ENCODE measurements at places on chromosomes 1 and 21.

DNA sequence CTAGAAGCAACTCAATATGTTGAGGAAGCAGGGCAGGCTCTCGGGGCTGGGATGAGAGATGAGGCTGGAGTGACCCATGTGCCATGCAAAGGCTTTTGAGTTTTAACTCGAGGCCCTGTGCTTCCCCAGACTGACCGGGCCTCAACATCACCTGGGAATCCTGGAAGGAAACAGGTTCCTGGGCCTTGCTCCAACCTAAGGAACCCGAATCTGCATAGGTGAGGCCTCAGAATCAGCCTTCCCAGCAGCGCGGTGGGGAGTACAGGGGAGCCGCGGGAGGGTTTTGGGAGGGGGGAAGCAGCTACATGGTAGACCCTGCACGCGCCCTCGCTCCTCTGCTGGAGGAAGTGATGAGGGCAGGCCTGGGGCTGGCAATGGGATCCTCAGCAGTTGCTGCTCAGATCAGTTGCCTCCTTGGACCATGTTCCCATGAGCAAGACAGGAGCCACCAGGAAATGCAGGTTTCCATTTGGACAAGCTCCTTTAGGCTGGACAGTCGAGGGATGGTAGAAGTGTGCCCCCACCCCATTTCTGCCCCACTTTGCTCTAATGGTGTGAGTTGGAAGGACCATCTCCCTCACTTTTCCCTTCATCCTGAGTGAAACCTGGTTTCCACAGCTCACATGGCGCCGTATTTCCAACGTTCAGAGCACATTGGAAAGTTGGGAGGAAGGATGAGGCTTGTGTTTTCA is 4.5 kb upstream of the KIAA1614 start:
- DNase-seq, result no peak

DNA sequence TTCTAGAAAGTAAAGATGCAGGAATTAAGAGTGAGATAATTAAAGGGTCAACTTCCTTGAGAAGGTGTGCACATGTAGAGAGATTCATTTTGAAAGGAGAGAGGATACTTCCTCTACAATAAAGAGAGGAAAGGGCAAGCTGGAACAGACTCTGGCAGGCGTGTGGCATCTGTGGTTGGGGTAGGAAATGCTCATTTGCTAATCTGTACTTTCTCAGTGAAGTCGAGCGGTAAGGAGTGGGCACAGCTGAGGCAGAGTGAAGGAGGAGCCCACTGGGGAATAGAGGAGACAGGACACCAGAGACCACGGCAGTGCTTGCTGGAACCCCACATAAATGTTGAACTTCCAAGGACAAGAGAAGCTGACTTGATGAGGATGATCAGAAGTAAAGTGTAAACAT is 49.1 kb downstream of the PCSK9 start:
- DNase-seq, result no peak

DNA sequence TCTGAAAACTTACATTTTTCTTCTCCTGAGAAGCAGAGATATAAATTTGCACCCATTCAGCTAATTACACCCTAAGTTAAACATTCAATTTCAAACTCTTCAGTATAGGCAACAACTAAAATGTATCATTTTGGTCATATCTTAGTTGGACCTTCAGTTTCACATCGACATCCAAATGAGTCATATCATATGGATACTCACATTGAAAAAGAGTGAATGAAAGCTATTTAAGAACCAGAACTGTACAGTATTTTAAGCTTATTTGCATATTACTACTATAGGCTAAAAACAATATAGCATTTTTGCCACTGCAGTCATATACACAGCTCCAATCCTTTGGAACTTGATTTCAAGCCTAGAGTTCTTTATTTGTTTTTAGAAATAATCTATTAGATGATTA is 33.6 kb downstream of the USP25 start:
- DNase-seq, result no peak

- no peak for DNase-seq
Measured at GRCh38 chr1:40628903-40629292, 36.6 kb downstream of the RIMS3 start.

GRCh38 chr1:54105080-54105479 is 47.7 kb downstream of the CDCP2 start:
- DNase-seq, result no peak

DNA sequence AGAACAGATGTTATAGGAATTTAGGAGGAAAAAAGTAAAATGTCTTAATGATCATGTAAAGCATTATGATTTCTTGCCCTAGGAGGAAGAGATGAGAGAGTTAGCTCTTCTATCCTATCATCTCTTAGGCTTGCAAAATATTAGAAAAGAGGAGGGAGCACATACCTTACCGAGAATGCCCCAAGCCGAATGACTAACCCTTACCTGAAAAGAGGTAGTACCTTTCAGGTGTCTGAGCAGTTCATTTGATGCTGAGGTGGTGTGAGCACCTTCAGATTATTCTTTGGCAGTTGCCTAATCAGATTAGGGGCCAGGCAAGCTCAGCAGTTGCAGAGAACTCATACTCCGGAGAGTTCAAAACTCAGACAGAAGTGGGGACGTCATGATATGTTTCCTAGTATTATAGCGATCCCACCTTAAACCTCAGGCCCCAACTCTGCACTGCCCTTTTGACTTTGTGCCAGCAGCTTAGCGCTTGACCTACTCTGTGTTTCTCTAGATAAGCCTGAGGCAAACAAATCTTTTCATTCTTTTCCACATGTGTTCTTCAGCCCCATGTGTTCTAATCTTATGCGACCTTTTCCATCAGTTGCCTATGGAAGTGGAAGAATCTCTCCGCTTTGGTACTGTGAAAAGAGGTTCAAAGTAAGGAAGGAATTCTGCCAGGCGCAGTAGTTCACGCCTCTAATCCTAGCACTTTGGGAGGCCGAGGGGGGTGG is 52.5 kb downstream of the ATP2B4 start:
- DNase-seq, result no peak

GRCh38 chr1:59604191-59604590 is 210.6 kb upstream of the HOOK1 start:
- DNase-seq, result no peak

DNA sequence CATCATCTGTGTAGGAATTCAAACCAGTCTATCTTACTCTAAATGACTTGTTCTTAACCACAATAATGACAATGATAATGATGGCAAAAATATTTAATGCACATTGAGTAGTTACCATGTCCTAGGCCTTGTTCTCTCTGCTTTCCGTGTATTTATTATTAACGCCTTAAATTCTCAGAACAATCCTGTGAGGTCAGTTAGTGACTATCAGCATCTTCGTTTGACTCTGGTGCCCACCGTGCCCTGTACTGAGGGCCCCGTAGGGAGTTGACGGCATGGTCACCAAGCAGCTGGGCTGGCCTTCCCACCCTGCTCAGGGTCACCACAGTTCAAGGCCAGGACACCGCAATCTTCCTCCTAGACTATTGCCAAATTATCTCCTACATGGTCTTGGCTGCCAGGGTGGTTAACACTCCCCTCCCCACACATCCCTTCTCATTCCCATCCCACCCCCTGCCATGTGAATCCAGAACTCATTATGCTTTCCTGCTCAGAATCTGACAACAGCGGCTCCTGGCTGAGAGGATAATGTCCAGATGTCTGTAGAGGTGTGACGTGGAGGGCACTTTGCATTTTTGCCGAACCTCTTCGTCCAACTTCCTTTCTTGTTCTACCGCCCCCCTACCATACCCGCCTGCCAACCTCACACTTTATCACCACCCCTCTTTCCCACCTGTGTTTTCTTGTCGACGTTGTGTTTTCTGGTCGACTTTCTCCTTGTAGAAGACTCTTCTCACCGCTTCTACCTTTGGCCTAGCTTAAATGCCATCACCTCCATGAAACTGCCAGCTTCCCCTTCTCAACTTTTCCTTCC is 33.4 kb downstream of the IGFN1 start:
- DNase-seq, result no peak

DNA sequence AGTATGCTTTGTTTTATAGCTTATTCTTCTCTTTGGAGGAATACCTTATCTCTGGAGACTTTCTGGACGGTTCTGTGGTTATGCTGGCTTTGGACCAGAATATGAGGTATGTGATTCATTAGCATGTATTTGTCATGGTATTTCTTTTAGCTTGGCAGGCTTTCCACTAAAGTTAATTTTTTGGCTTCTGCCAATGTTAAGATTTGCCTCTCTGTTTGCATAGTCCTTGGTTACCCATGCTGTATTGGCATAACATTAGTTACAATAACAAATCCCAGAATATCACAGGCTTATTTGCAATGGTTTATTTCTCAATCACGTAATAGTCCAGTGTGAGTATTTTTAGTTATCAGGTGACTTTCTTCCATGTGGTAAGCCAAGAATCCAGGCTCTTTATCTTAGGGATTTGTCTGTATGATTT is 9.7 kb downstream of the ZMPSTE24 start:
- DNase-seq, result no peak

DNA sequence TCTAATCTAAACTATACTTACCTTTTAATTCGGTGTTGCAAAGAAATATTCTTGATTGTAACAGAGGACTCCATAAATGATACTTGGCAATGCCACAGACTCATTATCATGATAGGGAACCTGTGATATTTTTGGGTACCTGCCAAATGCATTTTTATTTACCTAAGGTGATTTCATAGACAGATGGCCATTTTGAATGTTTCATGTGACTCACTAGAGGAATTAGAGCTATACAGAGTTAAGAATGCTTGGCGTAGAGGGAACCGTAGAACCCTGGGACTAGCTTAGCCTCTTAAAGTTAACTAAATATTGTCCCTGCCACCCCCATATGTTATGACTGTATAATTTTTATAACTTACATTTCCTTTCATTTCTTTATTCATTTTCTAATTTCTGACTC is 136.1 kb downstream of the DISP1 start:
- DNase-seq, result peak; percentile 79

GRCh38 chr1:180094705-180095295 is 59.9 kb upstream of the QSOX1 start:
- no peak for DNase-seq

- no peak for DNase-seq
Measured at GRCh38 chr1:241270016-241270415, 87.0 kb downstream of the RGS7 start.

DNA sequence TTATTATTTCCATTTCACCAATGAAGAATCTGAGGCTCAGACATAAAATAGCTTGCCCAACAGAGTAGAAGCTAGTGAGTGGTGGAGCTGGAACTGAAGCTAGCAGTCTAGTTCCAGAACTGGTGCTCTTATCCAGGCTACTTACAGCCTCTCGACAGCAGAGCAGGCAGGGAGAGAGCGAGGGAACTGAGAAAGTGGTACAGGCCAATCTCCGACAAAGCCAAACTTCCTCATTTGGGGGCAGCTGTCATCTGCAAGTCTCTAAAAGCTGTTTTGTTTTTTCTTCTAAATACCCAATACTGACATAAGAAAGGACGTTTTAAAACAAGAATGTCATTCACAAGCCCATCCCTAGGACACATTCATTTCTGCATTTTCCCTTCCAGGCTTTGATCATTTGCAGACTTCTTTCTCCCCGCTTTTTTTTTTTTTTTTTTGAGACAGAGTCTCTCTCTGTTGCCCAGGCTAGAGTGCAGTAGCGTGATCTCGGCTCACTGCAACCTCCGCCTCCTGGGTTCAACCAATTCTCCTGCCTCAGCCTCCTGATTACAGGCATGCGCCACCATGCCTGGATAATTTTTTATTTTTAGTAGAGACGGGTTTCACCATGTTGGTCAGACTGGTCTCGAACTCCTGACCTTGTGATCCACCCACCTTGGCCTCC is 20.0 kb downstream of the YIPF1 start:
- DNase-seq, result no peak

GRCh38 chr1:200453553-200453905 is 43.7 kb upstream of the ZNF281 start:
- DNase-seq, result no peak

DNA sequence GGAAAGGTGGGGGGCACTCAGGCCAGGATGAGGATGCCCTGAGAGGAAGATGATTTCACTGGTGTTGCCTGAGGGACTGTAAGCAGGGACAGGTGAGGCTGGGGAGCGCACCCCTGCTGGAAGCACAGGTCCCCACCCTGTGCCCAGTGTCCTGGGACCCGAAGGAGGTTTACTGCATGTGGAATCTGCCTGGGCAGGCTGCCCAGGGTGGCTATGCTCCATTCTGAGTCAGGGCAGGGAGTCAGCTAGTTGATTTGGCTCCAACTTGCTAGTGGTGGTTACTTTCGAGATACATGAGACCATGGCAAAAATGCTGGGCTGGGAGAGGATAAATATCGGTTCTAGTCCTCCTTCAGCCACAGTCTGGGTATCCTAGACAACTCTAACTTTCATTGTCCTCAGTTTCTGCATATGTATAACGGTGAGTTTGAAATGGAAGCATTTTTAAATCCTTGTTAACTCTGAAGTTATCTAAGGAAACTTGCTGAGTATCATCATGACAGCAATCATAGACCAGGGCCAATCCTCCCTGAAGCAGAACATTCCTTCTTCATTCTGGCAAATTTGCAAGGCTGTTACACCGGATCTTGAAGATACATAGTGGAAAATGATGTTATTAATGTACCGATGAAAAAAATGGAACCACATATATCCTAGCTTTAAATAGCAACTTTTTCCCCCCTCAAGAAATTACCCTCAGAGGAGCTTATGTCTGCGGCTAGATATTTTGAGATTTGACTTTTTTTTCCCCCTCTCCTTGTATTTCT is 7.7 kb downstream of the TLR5 start:
- no peak for DNase-seq

GRCh38 chr1:169326261-169326955 is 41.2 kb downstream of the NME7 start:
- DNase-seq, result no peak

GRCh38 chr1:166189126-166189525 is 22.3 kb upstream of the FAM78B start:
- DNase-seq, result no peak

GRCh38 chr1:89100412-89100811 is 25.5 kb downstream of the GBP2 start:
- DNase-seq, result no peak

DNA sequence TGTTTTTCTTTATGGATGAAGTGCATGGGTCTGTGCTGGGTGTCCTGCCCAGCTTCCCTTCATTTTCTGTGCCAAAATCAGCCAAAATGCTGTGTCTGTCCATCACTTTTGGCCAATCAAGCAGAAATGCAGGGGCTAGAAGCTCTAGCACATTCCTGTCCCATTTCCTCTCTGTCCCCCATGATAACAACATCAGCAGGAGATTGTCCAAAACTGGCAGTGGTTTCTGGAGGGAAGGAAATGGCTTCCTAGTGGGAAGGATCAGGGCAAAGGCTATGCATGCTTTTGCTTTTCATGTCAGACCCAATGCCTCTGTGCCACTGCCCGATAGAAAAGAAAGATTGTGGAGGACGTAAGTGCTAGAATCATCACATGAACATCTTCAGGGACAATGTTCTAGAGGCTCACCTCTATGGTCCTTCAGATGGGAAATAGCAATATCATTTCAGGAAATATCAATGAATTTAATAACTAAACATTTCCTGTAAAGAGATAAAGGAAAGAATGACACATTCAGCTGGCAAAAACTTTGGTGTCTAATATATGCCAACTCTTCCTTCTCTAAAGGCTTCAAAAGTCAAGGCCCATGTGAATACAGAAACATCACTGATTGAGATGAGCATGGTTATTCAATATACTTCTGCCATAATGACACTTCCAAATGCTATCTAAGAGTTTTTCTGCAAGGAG is 107.5 kb downstream of the SETD4 start:
- DNase-seq, result no peak

DNA sequence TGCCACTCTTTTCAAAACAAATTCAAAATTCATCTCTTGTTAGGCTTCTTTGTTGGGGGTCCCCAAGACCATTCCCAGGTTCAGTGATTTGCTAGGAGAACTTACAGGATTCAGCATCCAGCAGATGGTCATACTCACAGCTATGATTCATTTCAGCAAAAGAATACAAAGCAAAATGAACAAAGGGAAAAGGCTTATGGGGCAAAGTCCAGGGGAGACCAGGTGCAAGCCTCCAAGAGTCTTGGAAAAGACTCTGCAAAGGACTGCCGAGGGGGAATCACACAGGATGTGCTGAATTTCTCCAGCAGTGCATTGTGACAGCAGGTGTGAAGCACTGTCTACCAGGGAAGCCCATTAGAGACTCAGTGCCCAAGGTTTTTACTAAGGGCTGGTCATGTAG is 7.3 kb downstream of the TRAF5 start:
- DNase-seq, result no peak
